ENCODE measurements at places on chromosomes 4 and X.

- no peak for DNase-seq
Observed at GRCh38 chr4:146267826-146268225, 53.5 kb downstream of the REELD1 start.

GRCh38 chr4:94370533-94371254, 28.1 kb upstream of the HPGDS start:
- no peak for DNase-seq

- no peak for DNase-seq
Observed at GRCh38 chrX:132270021-132270420, 50.8 kb upstream of the RAP2C start.

DNA sequence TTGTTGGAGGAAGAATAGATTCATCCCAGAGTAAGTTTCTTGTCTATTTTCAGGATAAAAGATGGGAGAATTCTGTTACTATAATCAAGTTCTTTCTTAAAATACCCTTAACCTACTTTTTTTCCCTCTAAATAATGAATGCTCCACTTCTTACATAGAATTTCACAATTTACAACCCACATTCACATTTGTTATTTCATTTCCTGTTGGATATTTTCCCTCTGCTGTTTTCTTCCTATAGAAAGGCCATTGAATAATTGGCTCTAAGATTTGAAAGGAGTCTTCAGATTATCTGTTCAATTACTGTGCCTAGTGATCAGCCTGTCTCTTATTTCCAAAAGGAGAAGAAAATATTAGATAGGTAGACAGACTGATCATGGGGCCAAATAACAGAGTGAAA, 79.7 kb downstream of the CPE start:
- no peak for DNase-seq

DNA sequence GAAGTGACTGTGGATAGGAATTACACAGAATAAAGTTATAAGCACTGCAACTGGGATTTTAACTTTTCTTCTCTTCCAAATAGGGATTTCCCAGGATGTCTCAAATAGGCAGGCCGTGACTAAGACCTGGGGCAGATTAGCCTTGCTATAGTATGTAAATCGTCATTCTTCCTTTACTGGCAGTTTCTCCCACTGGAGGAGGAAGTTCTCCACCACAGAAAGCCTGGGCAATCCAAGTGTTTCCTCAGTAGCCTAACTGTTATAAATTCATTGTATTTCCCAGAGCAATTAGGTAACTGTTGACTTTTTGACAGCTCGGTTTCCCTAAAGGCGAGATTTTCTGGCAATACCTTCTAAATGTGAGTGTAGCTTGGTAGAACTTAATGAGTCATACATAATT, at the start of gene TNIP3:
TSS of gene TNIP3 (minus strand) at position 31 of the 400 bp plus-strand sequence. CDS start 196 bp downstream, outside the sequence.
- DNase-seq = no peak

DNA sequence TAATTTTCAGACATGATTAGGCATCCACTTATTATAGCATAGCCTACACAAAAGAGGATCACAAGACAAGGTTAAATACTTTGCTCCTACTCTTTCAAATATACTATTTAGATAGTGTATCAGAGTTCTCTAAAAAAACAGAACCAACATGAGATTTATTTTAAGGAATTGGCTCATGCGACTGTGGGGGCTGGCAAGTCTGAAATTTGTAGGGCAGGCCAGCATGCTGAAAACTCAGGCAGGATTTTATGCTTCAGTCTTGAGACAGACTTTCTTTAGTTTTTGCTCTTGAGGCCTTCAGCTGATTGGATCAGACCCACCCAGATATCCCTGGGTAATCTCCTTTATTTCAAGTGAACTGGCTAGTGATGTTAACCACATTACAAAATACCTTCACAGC, 169.5 kb downstream of the MAML3 start:
- DNase-seq = no peak

- peak; percentile 56 for DNase-seq
Observed at GRCh38 chrX:72105436-72105835, 26.3 kb downstream of the RTL5 start.

GRCh38 chrX:37847733-37848197, 394 bp upstream of the DYNLT3 start:
- no peak for DNase-seq

- DNase-seq = peak; percentile 3
Observed at GRCh38 chrX:42869659-42870476, 91.9 kb upstream of the PPP1R2C start.

- no peak for DNase-seq
Observed at GRCh38 chr4:138953961-138954371, 61.6 kb upstream of the NOCT start.

DNA sequence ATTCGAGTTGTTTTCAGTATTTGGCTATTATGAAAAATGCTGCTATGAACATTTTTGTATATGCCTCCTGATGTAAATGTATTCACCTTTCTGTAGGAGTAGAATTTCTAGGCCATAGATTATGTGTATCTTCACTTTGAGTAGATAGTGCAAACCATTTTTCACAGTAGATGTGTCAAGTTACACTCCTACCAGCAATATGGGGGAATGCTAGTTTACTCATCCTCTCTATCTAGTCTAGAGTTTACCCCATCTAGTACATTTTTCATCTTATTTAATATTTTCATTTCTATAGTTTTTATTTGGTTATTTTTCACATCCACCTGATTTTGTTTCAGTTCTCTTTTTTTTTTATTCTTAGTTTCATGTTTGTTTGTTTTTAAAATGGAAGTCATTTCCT, 59.0 kb downstream of the GK start:
- no peak for DNase-seq

GRCh38 chr4:47639531-47639930, 154.5 kb downstream of the ATP10D start:
- no peak for DNase-seq

- no peak for DNase-seq
Observed at GRCh38 chr4:185761352-185762235, 50.4 kb downstream of the SORBS2 start.

DNA sequence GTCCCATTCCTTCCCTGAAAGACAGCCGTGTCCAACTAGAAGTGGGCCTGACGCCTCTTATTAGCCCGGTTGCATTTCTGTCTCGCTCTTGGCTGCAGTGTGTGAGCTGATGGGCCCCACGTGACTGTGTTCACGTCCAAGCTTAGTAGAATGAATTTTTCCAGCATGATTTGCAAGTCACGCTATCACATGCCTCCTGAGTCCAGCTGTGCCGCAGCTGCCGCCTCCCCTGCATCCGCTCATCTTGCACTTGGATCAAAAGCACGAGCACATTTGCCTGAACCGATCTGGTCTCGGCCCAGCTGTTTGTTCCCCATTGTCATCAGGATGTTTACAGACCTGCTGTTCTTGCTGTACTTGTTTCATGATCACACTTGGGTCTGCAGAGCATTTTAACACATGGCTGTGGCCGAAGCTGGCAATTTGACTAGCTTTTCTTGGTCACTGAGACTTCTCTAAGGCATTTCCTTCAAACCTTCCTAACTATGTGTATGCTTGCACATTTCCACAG, 126.5 kb downstream of the KIT start:
- DNase-seq = no peak

- DNase-seq = no peak
Observed at GRCh38 chr4:186771624-186772023, 48.0 kb upstream of the FAT1 start.

DNA sequence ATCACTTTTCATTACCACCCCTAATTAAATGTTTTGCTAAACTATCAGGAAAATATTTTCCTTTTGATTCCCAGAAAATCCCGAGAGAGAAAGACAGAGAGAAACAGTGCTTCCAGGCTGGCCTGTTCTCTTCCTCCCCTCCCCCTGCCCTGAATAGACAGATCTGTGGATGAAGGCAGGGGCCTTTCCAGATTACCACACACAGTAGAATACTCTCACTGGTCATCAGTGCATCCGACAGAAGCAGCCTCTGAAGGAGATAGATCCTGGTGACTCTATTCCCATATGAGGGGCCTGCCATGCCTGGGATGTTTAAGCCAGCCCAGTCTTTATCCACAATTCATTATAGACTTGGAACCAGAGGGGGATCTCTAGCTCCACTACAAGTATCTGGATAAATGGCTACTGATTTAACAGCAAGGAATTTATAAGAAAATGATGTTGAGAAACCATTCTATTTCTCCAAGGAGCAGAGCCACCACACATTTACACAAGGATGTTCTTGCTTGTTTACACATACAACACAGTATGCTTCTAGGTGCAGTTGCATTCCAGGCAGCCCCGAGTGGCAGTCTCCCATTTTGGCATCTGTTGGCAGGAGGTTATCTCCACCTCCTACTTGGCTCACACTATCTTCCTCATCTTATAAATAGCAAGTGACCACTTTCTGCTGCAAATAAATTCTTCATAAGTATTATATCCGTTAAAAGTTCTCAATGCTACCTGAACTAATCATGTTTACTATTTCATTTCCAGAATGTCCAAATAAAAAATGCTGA, 115.8 kb downstream of the HS6ST2 start:
- no peak for DNase-seq

- DNase-seq = no peak
Observed at GRCh38 chr4:26583538-26583864, 383 bp upstream of the TBC1D19 start.

DNA sequence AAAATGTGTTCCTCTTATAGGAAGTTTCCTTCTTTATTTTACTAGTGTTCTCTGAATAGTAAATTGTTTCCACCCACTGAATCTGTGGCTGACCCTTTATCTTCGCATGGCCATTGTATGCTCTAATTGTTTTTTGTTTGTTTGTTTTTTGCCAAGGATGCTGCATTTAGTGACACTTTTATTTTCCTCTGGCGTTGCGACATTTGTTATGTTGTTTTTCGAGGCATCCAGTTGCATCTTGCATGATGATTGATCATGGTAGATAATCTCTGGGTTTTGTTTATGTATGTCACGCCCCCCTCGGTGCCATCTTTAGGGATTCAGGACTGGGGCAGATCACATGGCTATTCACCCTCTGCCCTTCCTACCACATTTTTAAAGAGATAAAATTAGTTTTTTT, 2.2 kb downstream of the NMU start:
- no peak for DNase-seq

DNA sequence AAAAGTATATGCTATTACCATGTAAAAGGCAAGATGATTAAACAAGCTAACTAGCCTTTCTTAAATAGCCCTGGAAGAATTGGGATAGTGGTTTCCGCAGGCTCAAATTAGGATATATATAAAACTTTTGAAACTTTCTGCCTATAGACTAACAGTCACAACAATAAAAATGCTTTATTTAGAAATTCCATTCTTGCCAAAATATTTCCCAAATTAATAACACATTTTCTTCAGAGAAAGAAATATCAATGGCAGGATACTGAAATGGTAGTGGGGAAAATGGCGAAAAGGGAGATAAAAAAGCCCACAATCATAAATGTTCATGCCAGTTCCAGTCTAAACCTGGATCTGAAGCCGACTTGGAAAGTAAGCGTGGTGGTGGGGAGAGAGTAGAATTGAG, 56.0 kb downstream of the MAD2L1 start:
- DNase-seq = no peak

DNA sequence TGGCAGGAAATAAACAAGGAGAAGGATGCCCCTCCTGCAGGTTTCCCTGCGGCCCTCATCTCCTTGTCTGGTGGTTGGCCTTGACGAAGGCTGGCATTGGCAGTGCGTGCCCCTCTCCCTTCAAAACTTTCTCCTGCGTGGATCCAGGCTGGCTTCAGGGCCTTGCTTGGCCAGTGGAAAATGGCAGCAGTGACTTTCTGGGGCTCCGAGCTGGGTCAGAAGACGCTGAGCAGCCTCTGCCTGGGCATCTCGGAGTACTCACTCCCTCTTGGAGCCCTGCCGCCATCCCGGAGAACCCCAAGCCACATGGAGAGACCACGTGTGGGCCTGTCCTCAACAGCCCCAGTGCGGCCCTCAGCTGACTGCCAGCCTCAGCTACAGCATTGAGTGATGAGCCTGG, 39.5 kb downstream of the ADRA2C start:
- no peak for DNase-seq

- DNase-seq = no peak
Observed at GRCh38 chr4:15906020-15906443, 32.5 kb downstream of the FGFBP1 start.

DNA sequence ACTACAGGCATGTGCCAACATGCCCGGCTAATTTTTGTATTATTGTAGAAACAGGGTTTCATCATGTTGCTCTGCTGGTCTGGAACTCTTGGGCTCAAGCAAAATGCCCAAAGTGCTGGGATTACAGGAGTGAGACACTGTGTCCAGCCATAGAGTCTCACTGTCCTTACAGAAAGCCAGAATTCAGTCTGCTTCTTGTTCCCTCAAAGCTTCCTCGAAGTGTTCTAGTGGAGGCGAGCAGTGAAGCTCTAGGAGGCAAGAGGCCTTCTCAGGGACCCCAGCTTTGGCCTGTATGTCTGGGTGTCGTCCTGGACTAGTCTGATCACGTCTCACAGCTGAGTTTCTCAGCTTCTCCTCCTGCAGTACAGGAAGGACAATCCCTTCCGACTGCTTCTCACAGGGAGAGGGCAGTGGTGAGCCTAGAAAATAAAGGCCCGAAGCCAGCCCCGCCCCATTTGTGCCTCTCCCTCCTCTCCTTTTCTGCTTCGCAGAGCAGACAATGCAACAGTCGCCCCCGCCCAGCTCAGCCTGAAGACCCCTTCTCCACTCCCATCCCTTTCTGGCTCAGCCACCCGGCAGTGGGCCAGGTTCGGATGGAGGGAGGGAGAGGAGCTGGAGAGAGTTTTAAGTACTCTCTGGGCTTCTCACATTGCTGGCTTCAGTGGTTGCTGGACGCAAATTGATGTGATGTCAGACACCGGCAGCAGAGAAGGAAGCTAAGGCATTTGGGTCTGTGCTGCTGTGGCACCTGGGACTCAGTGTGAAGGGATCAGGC, 11.1 kb upstream of the FAM3A start:
- DNase-seq = peak; percentile 73

DNA sequence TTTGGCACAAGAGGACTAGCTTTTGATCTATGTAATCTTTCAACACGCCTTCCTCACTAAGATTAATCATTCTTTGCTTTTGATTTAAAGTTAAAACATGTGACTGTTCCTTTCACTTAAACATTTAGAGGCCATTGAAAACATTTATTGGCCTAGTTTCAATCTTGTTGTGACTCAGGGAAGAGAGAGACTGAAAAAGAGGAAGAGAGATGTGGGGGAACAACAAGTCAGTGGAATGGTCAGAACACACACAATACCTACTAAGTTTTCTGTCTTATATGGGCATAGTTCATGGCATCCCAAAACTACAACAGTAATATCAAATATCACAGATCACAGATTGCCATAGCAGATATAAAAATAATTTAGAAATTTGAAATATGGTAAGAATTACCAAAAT, 812.9 kb upstream of the AGA start:
- DNase-seq = no peak

DNA sequence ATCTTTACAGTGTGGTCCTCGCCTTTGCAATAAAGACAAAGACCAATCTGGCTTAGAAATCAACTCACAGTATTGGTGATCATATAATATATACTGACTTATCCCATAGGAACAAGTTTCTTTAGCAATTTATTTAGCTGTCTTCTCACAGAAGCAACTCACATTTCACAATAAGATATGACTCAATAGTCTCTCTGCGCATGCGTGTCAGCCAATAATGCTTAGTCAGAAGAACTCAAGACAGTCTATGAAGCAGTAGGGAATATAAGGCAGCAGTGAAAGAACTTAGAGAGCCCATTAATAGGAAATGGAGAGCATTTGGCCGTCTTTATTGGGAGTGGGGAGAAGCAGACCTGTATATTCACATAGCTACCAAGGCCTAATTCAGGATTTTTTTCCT, 216.7 kb downstream of the IL13RA2 start:
- DNase-seq = no peak

GRCh38 chrX:130108647-130109428, 1.5 kb downstream of the ELF4 start:
- DNase-seq = peak; percentile 72
